ENCODE measurements at places on chromosomes 6 and 20. TPM values are rescaled to one million over a fixed set of nuclear protein-coding genes. Genes with fewer than 3 reads are reported as not detected.

DNA sequence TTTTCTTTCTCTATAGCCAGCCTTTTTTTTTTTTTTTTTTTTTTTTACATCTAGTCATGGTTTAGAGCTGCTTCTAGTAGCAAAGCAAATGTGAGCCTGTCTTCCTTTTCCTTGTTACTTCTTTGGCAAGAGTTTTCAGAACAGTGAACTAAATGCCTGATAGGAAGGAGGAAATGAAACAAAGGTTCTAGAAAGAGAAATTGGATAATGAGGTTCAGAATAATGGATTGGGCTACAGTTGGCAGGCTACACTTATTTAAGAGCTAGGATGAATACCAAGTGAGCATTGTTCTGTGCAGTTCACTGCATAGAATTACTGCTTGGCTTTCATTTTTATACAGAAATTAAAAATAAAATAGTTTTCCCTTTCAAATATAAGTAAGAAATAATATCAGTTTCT lies 78.6 kb downstream of the HIVEP1 start:
- no peak for DNase-seq

GRCh38 chr6:138528137-138528536 lies 28.8 kb upstream of the NHSL1 start:
- no peak for DNase-seq

GRCh38 chr20:14861028-14861699 lies 523.8 kb upstream of the FLRT3 start:
- no peak for DNase-seq

Gene ADGRF1
- total RNA-seq = 39.6 TPM

Gene WFDC12
- total RNA-seq = not detected

Gene TRAPPC3L
- total RNA-seq = not detected

Gene TGIF2
- total RNA-seq = 17.1 TPM
